ENCODE measurements at places on chromosomes 16 and 17.

GRCh38 chr16:2715966-2716885 lies 3.8 kb downstream of the PRSS27 start:
- no peak for DNase-seq

DNA sequence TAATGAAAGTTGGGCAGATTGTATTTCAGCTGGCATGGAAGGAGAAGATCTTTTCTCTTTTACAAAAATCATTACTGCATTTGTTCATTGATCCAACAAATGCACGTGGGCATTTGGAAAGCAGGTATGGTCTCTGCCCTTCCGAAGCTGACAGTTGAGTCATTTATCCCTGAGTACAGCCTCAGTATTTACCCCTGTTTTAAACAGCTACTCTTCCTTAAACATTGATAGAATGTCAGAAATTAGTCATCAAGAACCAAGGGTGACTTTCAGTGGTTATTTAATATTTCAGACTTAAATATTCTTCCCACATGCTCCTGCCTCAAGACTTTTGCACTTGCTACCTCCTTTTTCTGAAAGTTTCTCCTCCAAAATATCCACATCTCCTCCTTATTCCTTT lies 226.7 kb upstream of the HSBP1 start:
- no peak for DNase-seq

GRCh38 chr17:38654411-38655398 lies 20.1 kb downstream of the EPOP start:
- DNase-seq = no peak

GRCh38 chr17:41294016-41294415 lies 8.6 kb downstream of the KRTAP29-1 start:
- no peak for DNase-seq

GRCh38 chr17:76337413-76337777 lies 16.3 kb downstream of the PRPSAP1 start:
- no peak for DNase-seq

DNA sequence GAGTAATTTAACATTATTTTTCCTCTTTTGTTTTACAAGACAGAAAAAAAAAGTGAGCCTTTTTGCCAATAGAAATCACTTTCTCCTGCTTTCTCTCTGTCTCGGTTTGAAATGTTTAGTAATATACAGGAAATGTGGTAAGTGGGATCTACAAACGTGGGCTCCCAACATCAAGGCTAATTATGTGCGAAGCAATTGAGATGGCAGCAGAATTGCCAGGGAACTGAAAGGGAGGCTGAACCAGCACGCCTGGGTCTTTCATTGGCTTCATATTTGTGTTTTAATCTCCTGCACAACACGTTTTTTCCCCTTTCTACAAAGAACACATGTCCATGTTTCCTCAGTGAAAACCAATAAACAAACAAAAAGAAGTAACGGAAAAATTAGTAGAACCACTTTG lies 743.9 kb upstream of the SOX9 start:
- no peak for DNase-seq

- no peak for DNase-seq
These were observed 64.4 kb downstream of the KSR1 start for GRCh38 chr17:27520491-27521185.

DNA sequence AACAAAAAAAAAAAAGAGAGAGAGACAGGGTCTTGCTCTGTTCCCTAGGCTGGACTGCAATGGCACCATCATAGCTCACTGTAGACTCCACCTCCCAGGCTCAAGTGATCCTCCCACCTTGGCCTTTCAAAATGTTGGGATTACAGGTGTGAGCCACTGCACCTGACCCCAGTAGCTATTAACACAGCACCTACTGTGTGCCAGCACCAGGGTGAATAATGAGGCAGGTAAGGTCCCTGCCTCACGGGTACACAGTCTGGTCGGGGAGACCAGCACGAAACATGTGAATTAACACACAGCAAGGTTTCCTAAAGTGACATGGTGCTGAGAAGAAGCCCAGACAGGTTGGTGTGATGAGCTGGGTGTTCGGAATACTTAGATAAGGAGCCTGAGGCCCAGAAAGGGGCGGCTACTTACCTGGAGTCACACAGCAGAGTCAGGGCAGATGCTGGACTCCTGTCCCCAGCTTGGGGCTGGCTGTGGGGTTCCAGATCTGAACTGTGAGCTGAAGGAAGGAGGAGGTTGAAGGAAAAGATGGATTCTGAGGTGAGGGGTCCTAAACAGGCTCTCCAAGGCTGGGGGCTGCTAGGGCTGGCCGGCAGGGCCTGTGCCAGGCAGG lies 10.5 kb upstream of the FBXL19 start:
- DNase-seq = no peak

- no peak for DNase-seq
These were observed 36.6 kb downstream of the GRIN2A start for GRCh38 chr16:10145542-10146035.

DNA sequence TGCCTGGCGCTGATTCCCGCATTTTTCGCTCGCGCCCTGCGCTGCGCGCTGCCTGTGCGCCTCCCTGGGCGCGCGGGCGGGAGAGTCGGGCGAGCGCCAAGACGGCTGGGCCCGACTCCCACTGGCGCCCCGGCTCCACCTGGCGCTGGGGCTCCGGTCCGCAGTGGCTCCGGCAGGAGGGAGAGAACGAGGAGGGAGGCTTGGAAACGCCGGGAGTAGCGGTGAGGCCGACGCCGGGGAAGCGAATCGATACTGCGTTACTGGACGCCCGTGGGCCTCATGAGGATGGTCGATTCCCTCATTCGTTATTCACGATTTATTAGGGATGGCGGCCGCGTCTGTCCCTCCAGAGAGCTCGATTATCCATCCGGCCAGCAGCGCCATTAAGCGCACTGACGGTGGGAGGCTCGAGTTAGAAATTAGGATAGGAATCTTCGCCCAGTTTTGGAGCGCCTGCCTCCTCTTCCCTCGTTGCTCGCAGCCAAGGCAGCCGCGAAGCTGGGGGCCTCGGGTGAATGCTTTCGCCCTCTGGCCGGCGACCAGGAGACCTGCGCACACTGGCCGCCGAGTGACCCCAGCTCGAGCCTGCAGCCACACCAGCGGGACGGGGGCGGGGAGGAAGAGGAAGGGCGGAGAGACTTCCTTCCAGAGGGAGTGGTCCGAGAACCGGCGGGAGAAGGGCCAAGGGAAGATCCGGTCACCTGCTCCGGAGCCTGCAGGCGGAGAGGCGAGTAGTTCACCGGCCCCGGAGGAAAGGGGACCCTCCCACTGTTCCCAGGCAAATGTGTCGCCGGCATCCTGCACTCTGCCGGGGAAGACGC lies 1.3 kb upstream of the PCGF2 start:
- DNase-seq = no peak

GRCh38 chr17:69066482-69066881 lies 5.8 kb upstream of the ABCA9 start:
- DNase-seq = no peak

DNA sequence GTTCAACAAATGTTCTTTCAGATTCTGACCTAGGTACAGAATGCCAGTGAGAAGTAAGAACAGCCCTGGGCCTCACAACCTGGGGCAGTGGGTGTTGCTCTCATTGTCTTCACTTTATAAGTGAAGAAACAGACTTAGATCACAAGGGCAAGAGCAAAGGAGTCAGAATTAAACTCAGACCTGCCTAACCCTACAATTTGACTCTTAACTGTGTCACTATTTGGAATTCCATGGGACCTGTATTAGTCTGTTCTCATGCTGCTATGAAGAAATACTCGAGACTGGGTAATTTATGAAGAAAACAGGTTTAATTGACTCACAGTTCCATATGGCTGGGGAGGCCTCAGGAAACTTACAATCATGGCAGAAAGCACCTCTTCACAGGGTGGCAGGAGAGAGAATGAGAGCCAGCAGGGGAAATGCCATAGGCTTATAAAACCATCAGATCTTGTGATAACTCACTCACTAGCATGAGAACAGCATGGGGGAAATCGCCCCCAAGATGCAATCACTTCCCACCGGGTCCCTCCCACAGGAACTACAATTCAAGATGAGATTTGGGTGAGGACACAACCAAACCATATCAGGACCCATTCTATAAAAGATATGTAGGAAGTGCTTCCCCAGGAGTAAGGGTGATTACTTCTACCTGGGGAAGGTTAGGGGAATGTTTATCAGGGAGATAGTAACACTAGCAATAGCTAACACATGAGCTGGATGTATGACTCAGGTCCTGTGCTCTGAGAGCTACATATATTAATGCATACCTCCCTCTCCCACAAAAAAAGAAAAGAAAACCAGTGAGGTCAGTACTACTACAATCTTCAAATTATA lies 270.1 kb downstream of the SOX9 start:
- DNase-seq = no peak

DNA sequence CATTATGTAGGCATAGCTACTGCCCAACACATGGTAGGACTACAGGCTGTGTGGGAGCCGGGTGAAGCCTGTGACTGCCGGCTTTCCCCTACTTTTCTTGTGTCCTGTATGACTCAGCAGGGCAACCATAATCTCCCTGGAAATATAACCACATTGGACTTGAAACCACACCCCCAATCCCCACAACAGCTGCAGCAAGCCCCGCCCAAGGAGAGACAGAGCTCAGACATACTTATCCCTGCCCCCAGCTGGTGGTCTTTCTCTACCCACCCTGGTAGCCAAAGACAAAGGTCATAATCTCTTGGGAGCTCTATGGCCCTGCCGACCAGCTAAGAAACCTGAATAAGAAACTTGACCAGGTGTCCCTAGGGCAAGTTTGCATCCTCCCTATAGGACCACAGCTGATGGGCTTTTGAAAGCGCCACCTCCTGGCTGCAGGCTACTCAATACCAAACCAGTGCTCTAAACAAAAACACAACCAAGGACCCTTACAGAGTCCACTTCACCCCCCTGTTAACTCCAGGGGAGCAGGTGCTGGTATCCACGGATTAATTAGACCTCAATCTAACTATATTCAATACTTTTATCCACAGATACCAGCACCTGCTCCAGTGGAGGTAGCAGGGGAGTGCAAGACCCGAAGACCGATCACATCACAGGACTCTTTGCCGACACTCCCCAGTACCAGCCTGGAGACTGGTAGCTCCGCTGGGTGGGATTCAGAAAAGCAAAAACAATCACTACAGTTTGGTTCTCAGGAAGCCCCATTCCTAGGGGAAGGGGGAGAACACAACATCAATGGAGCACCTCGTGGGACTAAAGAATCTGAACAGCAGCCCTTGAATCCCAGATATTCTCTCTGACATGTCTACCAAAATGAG lies 91.2 kb downstream of the IRX5 start:
- DNase-seq = no peak

DNA sequence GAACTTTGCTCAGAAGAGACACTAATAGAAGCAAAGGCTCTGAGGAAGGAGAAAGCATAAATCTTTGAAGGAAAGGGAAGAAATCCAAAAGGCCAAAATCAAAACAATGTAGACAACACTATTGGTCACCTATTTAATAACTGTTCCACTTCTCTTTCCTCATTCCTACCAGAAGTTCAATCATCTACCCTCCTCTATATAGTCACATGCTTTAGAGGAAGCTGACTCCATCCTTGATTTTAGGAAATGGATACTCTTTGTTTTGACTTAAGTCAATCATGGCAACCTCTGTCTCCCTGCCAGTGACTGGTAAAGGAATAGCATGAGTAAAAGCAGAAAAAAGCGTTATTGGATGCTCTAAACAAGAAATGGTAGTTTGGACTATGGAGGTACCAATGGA lies 7.3 kb downstream of the BRIP1 start:
- DNase-seq = no peak

DNA sequence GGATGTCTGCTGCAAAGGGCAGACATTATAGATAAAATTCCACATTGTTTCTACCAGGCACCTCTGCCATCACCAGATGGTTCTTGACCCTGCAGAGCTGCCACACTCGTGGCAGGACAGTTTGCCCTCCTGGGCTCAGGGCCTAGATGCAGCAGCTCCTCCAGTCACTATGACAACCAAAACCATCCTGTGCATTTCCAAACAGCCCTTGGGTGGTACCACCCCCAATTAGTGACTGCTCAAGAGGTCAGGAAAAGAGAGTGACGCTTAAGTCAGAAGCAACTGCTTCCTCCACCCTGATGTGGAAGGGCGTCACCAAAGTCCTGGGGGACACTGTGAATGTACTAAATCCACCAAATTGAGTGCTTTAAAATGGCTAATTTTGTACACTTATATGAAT lies 109.2 kb downstream of the C16orf95 start:
- DNase-seq = no peak

- DNase-seq = no peak
These were observed 84.4 kb downstream of the RPGRIP1L start for GRCh38 chr16:53619235-53619634.

Data from effector memory CD8-positive, alpha-beta T cell (primary cell).